ENCODE measurements at places on chromosomes 4 and X.
A peak's percentile ranks its signal among the peaks of the same experiment; 100 is the strongest.

- DNase-seq = no peak
Measured at GRCh38 chr4:154942176-154942575, 161.1 kb downstream of the RBM46 start.

DNA sequence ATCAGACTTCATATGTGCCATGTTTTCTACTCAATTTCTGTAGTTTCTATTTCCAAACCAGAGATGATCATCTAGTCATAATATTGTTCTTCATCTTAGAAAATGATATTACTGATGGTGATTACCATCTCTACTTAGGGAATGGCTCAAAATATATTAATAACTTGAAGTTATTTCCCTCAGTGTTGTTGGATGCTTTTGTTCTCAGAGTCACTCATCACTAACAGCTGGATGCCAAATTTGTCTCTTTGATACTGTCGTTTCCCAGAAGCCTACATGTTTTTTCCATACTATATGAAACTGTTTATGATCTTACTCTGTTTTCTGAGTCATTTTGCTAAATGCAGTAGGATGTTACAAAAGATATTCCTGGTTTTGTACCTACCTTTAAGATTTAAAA lies 8.9 kb downstream of the PGAM4 start:
- DNase-seq = no peak

DNA sequence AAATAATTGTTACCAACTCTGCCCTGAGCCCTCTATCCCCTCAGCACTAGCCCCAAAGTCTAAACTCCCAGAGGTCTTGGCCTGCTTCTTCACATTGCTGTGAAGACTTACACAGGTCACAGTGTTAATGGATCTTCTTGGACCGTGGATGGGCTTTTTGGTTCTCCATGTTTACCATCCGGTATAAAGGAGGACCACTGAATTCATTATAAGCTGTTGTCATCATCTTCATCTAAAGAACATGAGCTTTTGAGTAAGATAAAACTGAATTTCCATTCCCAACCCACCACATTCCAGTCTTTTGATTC lies 8.5 kb downstream of the NUDT11 start:
- DNase-seq = no peak

GRCh38 chr4:121096629-121097028 lies 24.3 kb upstream of the NDNF start:
- DNase-seq = peak; percentile 28

GRCh38 chr4:74315376-74315775 lies 7.1 kb downstream of the EPGN start:
- DNase-seq = no peak

- no peak for DNase-seq
Measured at GRCh38 chr4:52822583-52822971, 39.5 kb upstream of the RASL11B start.

- DNase-seq = peak; percentile 92
Measured at GRCh38 chr4:96649536-96649935, 809.6 kb downstream of the PDHA2 start.

DNA sequence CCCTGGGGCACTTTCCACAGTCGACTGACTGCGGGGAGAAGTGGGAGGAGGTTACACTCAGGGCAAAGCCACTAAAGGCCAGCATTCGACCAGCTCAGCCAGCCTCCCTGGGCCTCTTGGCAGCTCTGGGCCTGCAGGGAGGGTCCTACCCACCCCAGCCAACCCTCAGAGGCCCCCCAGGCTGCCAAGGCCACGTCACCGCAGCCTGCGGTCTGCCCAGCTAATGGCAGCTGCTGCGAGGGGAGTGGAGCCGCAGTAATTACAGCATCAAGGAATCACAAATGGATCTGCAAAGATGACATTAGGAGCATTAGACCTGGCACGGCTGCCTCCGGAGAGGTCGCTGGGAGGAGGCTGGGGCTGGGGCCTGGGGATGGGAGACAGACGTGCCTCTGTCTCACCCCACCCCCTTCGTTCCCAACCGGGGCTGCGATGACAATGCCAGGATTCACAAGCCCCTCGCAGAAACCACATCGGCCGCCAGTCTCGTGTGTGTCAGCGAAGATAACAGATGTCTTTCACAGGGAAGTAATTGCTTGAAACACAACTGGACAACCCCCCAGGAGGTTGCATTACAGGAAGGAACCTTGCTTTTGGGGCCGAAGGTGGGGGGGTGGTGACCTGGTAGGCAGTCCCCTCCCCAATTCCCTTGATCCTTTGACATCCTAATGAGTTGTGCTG lies 367.6 kb downstream of the BCOR start:
- peak; percentile 71 for DNase-seq

DNA sequence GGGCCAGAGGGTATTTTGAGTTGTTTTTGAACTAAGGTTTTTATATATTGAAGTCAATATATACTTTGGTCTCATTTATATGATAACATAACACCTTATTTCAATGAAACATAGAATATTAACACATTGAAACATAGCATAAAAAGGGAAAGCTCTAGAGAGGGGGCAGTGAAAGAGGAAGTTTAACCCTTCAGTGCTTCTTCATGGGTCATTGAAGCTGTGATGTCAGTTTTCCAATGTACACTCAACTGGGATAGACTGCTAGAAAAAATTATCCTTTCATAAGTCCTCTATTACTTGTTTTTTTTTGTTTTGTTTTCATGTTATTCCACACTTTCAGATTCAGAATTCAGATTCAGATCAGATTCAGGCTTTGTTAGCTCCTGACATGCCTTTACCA lies 442.7 kb downstream of the EPHA5 start:
- DNase-seq = no peak

GRCh38 chr4:83548151-83548905 lies 12.4 kb downstream of the GPAT3 start:
- peak; percentile 98 for DNase-seq

DNA sequence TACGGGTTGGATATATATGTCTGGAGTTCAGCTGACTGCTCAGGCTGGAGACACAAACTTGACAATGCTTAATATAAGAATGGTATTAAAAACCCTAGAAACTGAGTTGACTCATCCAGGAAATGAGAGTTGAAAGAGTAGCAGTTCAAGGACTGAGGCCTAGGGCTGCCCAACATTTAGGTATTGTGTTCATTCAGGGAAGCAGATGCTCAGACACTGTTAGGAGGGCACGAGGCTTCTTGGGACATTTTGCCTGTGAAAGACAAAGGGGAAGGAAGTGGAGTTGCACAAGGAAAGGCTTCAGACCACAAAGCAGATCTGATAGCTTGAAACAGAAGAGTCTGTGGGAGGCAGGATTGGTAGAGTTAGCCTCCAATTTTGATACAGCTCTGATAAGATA lies 52.0 kb upstream of the HS3ST1 start:
- peak; percentile 83 for DNase-seq

DNA sequence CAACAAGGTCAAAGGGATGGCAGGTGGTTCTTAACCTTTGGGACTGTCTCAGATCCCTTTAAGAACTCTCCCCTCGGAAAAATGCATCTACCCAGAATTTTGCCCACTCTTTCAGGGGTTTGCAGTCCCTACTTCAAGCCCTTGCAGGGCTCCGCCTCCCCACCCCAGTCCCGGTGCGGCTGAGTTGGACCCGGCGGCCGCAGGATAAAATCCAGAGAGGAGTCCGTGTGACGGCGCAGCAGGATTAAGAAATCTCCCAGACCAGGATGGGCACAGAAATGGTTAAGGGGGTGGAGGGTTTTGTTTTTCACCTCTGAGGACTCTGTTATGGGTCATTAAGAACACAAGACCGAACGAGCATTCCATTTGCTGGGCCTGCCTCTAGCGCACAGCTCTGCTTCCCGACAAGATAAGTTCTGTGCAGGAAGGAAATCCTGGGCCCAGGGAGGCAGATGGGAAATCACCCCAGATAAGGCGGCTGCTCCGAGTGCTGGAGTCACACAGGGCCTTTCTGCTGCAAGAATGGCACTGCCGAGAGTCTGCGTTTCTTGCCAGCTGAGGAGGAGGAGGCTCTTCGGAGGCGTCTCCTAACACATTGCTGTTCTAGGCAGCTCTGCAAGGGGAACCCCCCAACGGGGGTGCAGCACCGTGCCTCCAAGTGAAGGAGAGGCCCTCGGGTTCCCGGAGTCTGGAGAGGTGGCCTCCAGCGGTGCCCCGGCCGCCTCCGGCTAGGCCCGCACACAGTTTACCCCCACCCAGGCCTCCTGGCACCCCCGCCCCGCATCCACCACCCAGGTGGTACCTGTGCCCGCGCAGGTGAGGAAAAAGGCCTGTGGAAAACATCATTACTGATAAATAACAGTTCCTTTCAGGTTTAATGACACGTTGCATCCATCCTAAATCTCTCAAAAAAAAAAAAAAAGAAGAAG lies 277.6 kb downstream of the BCOR start:
- DNase-seq = no peak

- DNase-seq = peak; percentile 52
Measured at GRCh38 chrX:68163441-68163840, 269.9 kb downstream of the OPHN1 start.
